Activated naive CD8-positive, alpha-beta T cell treated with anti-CD3 and anti-CD28 coated beads, Interleukin-2, amount 10 ng/mL, durations not matched to agents 7 days and 5 days (primary cell): ENCODE measurements at places on chromosomes 16 and 17. TPM values are rescaled to one million over a fixed set of nuclear protein-coding genes. Genes with fewer than 3 reads are reported as not detected.

Gene MAPT
- total RNA-seq = 0.74 TPM

Gene OTOA
- 0.17 TPM for total RNA-seq

Gene SLFN12L
- 133 TPM for total RNA-seq

Gene CCL16
- total RNA-seq = not detected

Gene GFER
- total RNA-seq = 28.8 TPM

Gene NPIPB6
- total RNA-seq = 2.4 TPM

Gene GALR2
- not detected for total RNA-seq

Gene FOXC2
- not detected for total RNA-seq

Gene TUBG1
- total RNA-seq = 55.6 TPM

Gene KRTAP4-4
- not detected for total RNA-seq

Gene MCRIP1
- 58.3 TPM for total RNA-seq

Gene OR1A1
- total RNA-seq = not detected

Gene DLG4
- total RNA-seq = 22.4 TPM

Gene SOX9
- total RNA-seq = not detected

Gene KCNJ16
- not detected for total RNA-seq

Gene FMNL1
- total RNA-seq = 411 TPM

Gene RASL10B
- 0.53 TPM for total RNA-seq

Gene LGALS9B
- total RNA-seq = 2.0 TPM

Gene TNFRSF17
- not detected for total RNA-seq

Gene MPP2
- 2.3 TPM for total RNA-seq

Gene KRTAP3-2
- not detected for total RNA-seq

Gene ODAD4
- 0.72 TPM for total RNA-seq

Gene IL34
- not detected for total RNA-seq

Gene ITGAL
- total RNA-seq = 662 TPM

Gene DNAAF1
- total RNA-seq = not detected

Gene BCL6B
- total RNA-seq = 0.36 TPM

Gene CCL2
- total RNA-seq = 9.4 TPM

Gene CISD3
- 30.4 TPM for total RNA-seq

Gene HLF
- 1.3 TPM for total RNA-seq

Gene KRTAP3-1
- total RNA-seq = not detected

Gene TNFSF13
- 8.4 TPM for total RNA-seq

Gene TSNAXIP1
- not detected for total RNA-seq

Gene RNF112
- 1.8 TPM for total RNA-seq

Gene SECTM1
- total RNA-seq = 1.0 TPM

Gene TMEM106A
- 20.3 TPM for total RNA-seq

Gene SLFN14
- total RNA-seq = not detected

Gene AGRP
- total RNA-seq = not detected

Gene ZNF469
- total RNA-seq = 1.2 TPM

Gene AKTIP
- 60.9 TPM for total RNA-seq

Gene HASPIN
- 21.4 TPM for total RNA-seq

Gene ITGA2B
- total RNA-seq = 0.34 TPM

Gene NPIPA3
- 1.5 TPM for total RNA-seq

Gene LPCAT2
- total RNA-seq = 0.30 TPM

Gene KRTAP4-9
- not detected for total RNA-seq

Gene SDR42E2
- 0.44 TPM for total RNA-seq

Gene GCGR
- not detected for total RNA-seq

Gene ST6GALNAC1
- not detected for total RNA-seq

Gene SLFN11
- total RNA-seq = 47.5 TPM
